ENCODE measurements at places on chromosomes 2 and 18.

- no peak for DNase-seq
Measured at GRCh38 chr2:44804406-44805265, 136.9 kb upstream of the SIX3 start.

DNA sequence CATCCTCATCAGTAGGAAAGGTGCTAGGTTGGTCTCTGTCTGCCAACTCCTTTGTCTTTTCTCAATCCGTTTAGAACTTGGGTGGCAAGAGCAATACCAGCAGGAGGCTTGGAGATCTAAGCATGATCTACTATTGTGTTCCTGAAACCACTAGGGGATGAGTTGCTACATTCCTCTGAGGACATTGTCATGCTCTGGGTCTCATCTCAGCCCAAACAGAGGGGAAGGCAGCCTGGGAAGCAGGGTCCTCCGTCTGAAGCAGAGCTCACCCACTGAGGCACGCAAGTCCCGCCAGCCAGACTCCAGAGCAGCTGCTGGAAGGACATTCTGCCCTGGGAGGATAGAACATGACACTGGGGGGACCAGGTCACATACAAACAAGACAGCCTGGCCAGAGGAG, 162.9 kb downstream of the MTCL1 start:
- no peak for DNase-seq

GRCh38 chr2:60337142-60337497, 216.3 kb downstream of the BCL11A start:
- DNase-seq, result peak; percentile 32

- DNase-seq, result no peak
Measured at GRCh38 chr18:43680096-43680495, 402.8 kb upstream of the SYT4 start.

- no peak for DNase-seq
Measured at GRCh38 chr2:104340162-104340561, 513.8 kb upstream of the POU3F3 start.

DNA sequence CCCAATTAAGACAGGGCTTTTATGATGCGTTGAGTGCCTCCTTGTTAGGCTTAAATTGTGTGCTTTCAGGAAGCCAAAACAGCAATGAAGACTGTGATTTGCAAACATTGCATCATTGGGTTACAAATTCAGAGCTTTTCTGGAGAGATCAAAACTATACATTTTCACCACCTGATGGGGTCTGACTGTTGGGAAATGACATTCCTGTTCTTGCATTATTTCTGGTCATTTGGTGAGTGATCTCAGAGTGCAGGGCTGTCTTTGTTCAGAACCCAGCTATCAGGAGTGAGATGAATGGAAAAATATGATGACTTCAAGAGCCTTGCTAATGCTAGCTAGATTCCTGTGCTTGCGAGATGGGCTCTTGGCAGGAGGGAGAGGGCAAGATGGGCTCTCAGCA, 39.1 kb downstream of the SH3RF3 start:
- DNase-seq, result no peak

DNA sequence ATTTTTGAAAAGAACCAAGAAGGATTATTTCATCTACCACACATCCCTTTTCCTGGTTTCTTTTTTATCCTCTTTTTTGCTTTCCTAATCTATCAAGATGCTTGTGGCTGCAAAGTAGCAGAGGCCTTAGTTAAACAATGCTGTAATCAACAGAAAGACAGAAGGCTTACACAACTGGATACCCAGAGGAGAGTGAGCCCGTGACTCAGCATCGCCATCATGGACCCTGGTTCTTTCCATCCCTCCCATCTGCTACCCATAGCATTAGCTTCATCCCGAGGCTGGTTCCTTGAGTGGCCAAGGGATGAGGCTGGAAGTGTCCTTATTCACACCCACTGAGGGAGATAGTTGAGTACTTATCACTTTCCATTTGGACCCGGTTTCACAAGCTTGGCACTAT, 7.5 kb upstream of the HAAO start:
- no peak for DNase-seq

- DNase-seq, result no peak
Measured at GRCh38 chr18:63180321-63180720, 139.2 kb downstream of the BCL2 start.

DNA sequence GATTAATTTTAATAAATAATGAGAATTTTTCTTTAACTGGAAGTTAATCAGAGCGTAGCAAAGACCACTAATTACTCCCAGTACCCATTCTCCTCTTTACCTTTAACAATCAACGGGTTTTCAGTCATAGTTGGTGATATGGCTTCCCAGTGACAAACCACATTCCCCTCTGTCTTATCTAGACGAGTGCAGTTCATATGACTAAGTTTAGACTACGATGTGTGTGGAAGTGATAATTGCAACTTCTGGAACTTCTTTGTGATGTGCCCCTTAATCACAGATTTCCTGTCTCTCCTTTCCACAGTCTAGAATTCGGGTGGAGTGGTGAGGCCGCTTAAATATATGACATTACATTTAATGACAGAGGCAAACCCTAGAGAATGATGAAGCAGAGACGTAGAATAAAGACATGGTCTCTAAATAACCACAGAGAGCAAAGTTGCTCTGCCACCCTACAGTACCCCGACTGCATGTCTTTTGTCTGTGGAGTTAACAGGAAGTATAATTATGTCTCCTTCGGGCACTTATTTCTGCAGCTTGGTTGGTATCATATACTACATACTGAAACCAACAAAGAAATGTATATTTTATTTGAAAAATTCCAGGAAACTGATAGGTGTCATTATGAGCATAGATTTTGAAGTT, 693.3 kb upstream of the CDH7 start:
- DNase-seq, result no peak

DNA sequence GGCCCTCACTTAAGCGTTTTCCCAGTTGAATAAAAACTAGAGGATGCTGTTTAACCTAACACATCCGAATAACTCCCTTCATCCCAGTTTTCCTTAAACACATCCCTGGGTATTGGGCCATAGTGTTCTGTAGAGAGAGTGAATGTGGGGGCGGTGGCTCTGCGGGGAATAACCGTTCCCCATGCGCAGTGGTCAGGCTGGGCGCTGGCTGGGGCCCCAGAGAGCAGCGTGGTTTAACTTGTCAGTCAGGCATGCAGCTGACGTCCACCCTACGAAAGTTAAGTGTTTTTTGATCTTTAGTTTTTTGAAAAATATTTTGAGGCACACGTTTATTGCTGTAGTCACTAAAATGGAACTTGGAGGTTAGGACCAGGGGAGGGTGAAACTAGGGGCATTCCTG, 33.7 kb downstream of the CTDP1 start:
- no peak for DNase-seq

- no peak for DNase-seq
Measured at GRCh38 chr18:63299837-63300745, 19.5 kb downstream of the BCL2 start.

- DNase-seq, result no peak
Measured at GRCh38 chr18:69617888-69618287, 217.2 kb downstream of the DOK6 start.

- DNase-seq, result no peak
Measured at GRCh38 chr2:39403311-39403710, 33.8 kb downstream of the MAP4K3 start.

GRCh38 chr2:40364151-40364874, 87.6 kb downstream of the SLC8A1 start:
- no peak for DNase-seq

- DNase-seq, result no peak
Measured at GRCh38 chr2:120182019-120182560, 41.1 kb downstream of the TMEM185B start.

GRCh38 chr2:59662127-59662861, 891.2 kb downstream of the BCL11A start:
- no peak for DNase-seq

GRCh38 chr2:158061763-158062162, 39.9 kb upstream of the UPP2 start:
- DNase-seq, result no peak

Data from stimulated activated effector memory CD8-positive, alpha-beta T cell treated with anti-CD3 and anti-CD28 coated beads, Interleukin-12 subunit alpha, Interleukin-12 subunit beta, amount 100 ng/mL, for 72 hours (primary cell).